ENCODE measurements at places on chromosomes 16 and 17. TPM values are rescaled to one million over a fixed set of nuclear protein-coding genes. Genes with fewer than 3 reads are reported as not detected.
A peak's percentile ranks its signal among the peaks of the same experiment; 100 is the strongest.

DNA sequence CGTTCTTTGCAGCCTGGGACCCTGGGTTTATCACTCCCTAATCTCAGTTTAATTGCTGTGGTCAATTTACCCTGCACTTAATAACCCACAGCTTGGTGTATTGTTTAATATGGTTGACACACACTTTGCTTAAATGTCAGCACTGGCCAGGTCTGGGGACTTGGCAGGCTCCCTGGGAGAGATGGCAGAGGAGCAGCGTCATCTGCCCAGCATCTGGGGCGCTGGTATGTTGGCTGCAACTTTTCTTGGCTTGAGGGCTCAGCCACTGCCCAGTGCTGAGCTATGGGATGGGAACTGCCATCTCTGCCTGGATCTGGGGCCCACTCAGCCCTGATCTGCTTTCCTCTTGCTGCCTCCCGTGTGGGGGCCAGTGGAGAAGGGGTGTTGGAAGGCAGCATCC, 115.7 kb upstream of the IRX3 start:
- DNase-seq = no peak

- DNase-seq = peak; percentile 67
Measured at GRCh38 chr17:32927724-32928585, at the start of gene TMEM98. TSS of gene TMEM98 (plus strand) at chr17:32928153. CDS start at chr17:32931529, 3,376 bp downstream.

DNA sequence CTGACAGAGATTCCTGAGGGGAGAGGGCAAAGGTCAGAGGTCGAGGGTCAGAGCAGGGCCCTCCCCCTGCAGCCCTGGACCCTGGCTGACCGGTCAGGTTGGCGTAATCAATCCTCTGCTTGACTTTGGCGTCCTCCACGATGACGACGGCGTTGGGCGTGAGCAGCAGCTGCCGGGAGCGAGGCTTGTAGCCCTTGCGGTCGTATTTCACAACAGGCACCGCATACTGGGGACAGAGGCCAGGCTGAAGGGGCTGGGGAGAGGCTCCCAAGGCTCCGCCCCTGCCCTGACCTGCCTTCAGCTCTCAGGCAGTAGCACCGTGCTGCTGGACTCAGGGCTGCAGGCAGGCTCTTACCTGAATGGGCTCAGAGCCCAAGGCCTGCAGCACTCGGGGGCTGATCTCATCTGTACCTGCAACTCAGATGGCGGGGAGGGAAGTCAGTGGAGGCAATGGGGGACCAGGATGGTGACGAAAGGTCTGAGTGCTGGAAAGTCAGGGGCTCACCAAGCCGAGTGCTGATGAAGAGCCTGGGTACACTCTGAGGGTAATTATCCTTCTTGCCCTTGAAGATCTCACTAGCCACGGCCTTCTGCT, 12.0 kb upstream of the CRK start:
- no peak for DNase-seq

DNA sequence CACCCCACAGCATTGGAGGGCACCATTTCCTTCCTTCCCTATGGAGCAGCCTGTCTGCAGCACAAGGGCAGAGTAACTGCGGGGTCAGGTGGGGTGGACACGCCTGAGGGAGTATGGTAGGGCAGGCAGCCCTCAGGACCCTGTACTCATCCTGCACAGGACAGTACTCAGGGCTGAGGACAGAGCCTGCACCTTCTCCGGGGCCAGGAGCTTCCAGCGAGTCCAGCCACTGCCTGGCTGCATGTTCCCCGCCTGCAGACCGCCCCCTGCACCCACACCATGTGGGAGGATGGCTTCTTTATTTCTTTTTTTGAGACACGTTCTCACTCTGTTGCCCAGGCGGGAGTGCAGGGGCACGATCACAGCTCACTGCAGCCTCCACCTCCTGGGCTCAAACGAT, 47.6 kb upstream of the CDC42EP4 start:
- no peak for DNase-seq

The PLK1 gene
- 6.6 TPM for total RNA-seq

Measured in left colon (tissue), 2 donors.